Mesangial cell (primary cell): ENCODE measurements at places on chromosomes 13 and 19. TPM values are rescaled to one million over a fixed set of nuclear protein-coding genes. Genes with fewer than 3 reads are reported as not detected.

The MCF2L gene
- 2.0 and 24.0 TPM in 2 replicates for total RNA-seq

The ZNF724 gene
- total RNA-seq: 1.8 and 12.1 TPM in 2 replicates

The TMEM272 gene
- not detected in 2 replicates for total RNA-seq

The SLITRK6 gene
- total RNA-seq: not detected in 2 replicates

The THSD8 gene
- 0.76 TPM in 1 of 2 replicates, not detected in the other for total RNA-seq

The RDH8 gene
- not detected in 2 replicates for total RNA-seq

The FAM83E gene
- not detected in 2 replicates for total RNA-seq

The TNFAIP8L1 gene
- total RNA-seq: 3.3 and 10.8 TPM in 2 replicates

The TPTE2 gene
- total RNA-seq: not detected in 2 replicates

The GZMM gene
- total RNA-seq: not detected in 2 replicates

The MBD3L2 gene
- total RNA-seq: not detected in 2 replicates

The AMER2 gene
- total RNA-seq: under 0.01 and 0.25 TPM in 2 replicates
